Fibroblast of lung (primary cell): ENCODE measurements at places on chromosomes 1 and 21. TPM values are rescaled to one million over a fixed set of nuclear protein-coding genes. Genes with fewer than 3 reads are reported as not detected.

DNA sequence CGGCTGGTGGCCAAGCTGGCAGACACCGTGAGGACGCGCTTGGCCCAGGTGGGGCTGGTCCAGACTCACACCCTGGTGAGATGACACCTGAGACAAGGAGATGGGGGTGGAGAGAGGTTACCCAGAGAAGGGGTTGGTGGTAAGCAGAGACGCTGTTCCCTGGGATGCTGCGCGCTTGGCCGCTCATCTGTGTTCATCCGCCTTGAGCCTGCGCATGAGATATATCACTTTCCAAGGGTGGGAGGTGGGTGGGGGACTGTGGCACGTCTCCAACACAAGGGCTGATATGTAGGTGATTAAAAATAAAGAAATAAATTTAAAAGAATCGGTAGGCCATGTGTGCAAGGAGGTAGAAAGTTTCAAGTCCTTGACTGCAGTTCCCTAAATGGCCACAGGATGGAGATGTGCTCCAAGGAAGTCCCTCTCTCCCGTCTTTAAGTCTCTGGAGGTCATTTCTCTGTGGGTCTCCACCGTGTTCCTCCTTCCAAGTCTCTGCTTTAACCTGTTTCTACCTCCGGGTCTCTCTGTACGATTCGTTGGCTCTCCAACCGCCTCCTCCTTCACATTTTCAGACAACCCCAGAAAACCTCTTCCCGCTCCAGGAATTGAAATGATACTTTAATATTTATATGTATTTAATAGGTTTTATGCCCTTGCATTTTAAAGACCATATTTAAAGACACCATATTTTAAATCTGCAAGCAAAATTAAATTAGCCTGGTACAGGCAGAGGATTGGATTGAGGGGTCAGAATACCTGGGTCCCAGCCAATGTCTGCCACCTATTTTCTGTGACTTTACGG, 4.5 kb downstream of the TTC24 start:
- DNase-seq: peak; percentile 72
- H3K4me3 ChIP-seq: no peak overlapping the region
- no peak overlapping the region for H3K27ac ChIP-seq
- H3K4me1 ChIP-seq: no peaks in the 10 kb centered on the region
- no peaks in the 10 kb centered on the region for H3K36me3 ChIP-seq

DNA sequence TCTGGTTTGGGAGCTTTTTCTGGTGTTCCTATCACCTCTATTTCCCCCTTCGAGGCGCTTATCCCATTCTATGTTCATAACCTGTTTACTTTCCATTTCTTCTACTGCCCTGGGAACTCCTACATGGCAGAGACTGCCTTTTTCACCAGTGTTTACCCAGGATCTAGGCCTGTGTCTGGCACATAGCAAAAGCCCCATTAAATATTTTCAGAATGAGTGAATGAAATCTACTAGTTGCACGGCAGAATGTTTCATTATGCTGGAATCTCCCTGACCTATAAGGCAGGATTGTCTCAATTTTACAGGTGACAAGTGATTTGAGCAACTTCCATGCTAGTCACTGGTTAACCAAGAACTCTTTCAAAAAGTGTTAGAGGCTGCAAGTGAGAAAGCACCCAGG, 70.1 kb downstream of the PGM1 start:
- H3K4me3 ChIP-seq: no peak overlapping the region
- H3K27me3 ChIP-seq: no peaks in the 10 kb centered on the region
- H3K36me3 ChIP-seq: no peaks in the 10 kb centered on the region
- H3K27ac ChIP-seq: no peak overlapping the region

DNA sequence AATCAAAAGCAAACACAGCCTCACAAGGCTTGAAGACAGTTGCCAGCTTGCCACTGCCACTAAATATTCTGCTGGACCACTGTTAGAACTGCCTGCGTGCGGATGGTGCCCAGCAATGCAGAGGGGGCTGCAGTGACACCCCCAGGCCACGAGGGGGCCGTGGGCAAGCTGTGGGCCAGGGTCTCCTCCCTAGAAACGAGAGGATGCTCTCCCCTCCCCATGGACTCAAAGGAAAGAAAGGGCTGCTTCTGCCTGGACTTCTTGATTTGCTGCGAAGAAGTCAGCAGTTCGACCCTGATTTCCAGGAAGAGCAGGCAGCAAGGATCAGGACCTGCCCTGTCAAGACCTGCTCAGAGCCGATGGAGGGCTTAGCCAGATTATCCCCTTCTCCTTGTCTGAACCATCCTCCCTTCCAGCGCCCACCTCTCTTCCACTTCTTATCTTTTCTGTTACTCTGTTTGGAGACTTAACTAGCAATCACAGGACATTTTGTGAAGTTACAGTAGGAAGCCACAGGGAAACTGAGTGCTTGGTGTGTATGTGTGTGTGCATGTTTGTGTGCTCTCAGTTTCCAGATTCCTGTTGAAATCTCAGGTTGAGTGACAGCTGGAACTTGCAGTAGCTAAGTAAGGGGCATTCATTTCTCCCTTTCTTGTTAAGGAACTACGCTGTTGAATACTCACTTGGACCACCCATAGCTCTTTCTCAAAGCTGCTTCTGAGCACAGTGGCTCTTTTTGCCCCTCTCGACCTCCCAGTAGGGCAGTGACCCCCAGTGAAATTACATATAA, 2.7 kb downstream of the MAN1C1 start:
- peak; percentile 24 for DNase-seq
- H3K4me1 ChIP-seq: no peaks in the 10 kb centered on the region
- H3K4me3 ChIP-seq: no peak overlapping the region
- H3K36me3 ChIP-seq: no peaks in the 10 kb centered on the region

GRCh38 chr1:52668711-52669110, 29.4 kb downstream of the COA7 start:
- H3K4me1 ChIP-seq: peaks cover 4% of the 10 kb centered on the region
- no peaks in the 10 kb centered on the region for H3K36me3 ChIP-seq
- H3K27ac ChIP-seq: no peak overlapping the region
- H3K27me3 ChIP-seq: no peaks in the 10 kb centered on the region

DNA sequence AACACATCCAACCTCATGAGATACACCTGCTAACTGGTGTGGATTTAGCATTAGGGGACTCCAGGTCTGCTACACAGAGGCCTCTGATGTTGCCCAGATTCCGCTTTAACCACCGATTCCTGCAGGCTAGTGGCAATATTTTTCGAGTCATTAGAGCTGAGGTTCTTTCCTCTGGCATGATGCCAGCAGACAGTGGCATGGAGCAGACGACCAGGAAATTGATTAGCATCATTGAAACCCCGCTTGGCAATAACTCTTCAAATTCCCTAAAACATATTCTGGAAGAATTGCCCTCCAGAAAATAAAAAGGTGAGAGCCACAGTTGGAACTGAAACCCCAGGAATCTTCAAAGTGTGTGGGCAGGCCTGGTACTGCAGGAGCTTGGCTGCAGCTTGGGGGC, 28.4 kb upstream of the ETV3 start:
- DNase-seq: no peak
- H3K27me3 ChIP-seq: peaks cover 7% of the 10 kb centered on the region
- H3K4me1 ChIP-seq: no peaks in the 10 kb centered on the region
- H3K27ac ChIP-seq: no peak overlapping the region
- H3K4me3 ChIP-seq: no peak overlapping the region
- no peaks in the 10 kb centered on the region for H3K36me3 ChIP-seq

- no peaks in the 10 kb centered on the region for H3K27me3 ChIP-seq
- H3K27ac ChIP-seq: peak overlapping the region; percentile 72
- H3K36me3 ChIP-seq: no peaks in the 10 kb centered on the region
- peak; percentile 50 for DNase-seq
- peaks cover 2% of the 10 kb centered on the region for H3K4me1 ChIP-seq
Measured at GRCh38 chr21:15063081-15063813, 1.6 kb downstream of the NRIP1 start.

- H3K4me3 ChIP-seq: no peak overlapping the region
- H3K27ac ChIP-seq: no peak overlapping the region
- no peaks in the 10 kb centered on the region for H3K36me3 ChIP-seq
- H3K27me3 ChIP-seq: peaks cover 29% of the 10 kb centered on the region
- no peak for DNase-seq
Measured at GRCh38 chr1:202227053-202227672, 33.6 kb downstream of the LGR6 start.

- H3K36me3 ChIP-seq: no peaks in the 10 kb centered on the region
- DNase-seq: no peak
- no peak overlapping the region for H3K4me3 ChIP-seq
- no peaks in the 10 kb centered on the region for H3K27me3 ChIP-seq
- H3K4me1 ChIP-seq: no peaks in the 10 kb centered on the region
- H3K27ac ChIP-seq: no peak overlapping the region
Measured at GRCh38 chr1:211340622-211341507, 14.2 kb downstream of the TRAF5 start.

DNA sequence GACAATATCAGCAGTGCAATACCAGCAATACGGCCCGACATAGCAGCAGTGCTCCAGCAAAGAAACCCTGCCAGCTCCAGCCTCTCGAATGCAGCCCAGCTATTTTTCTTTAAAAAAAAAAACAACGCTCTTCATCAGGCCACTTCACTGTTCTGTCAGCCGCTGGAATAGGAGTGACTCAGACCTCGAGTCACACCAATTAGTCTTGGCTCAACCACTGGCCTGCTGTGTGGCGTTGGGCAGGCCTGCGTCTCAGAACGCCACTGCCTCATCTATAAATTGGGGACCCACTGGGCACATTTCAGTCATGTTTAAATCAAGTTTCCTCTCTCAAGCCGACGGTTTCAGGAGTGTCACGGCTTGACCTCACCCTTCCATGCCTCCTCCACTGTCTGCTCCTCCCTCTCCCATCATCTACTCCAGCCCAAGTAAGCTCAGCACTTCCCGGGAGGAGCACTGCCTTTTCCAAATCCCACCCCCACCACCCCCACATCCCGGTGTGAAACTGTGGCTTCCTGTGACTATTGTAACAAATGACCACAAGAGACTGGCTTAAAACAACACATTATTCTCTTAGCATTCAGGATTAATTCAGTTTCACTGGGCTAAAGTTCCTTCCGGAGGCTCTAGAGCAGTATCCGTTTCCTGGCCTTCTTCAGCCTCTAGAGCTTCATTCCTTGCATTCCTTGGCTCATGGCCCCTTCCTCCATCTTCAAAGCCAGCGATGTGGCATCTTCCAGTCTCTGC, 71.9 kb upstream of the EFHD2 start:
- no peaks in the 10 kb centered on the region for H3K27me3 ChIP-seq
- peaks cover 16% of the 10 kb centered on the region for H3K4me1 ChIP-seq
- no peak overlapping the region for H3K4me3 ChIP-seq

DNA sequence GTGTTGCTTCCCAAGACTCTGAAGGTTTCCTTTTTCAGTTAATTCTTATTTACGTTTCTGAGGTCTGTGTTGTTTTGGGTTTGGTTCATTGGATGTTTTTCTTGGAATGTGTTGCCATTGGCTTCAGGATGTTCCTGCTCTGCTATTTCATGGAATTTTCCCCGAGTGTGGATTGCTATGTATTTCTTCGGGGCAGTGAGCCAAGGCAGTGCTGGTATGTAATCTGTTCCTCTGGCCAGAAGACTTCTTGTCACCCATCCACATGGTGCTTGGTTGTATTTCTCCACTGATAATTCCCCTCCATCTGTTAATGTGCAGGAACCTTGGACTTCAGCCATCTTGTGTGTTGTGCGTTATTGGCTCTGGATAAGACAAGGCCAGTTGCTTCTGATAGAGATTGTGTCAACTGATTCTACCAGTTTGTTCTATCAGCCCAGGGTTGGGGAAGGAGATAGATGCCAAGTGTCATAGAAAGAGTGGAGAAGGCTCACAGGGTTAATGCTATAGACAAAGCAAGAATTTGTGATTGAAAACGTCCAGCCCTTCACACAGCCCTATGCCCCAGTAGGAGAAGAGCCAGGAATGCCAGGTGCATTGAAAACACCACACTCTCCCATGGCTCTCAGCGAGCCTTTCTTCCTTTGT, 505.2 kb downstream of the PLPP3 start:
- H3K27ac ChIP-seq: no peak overlapping the region
- no peak overlapping the region for H3K4me3 ChIP-seq
- H3K36me3 ChIP-seq: no peaks in the 10 kb centered on the region
- H3K27me3 ChIP-seq: no peaks in the 10 kb centered on the region

The RXRG gene
- under 0.01 and 0.26 TPM in 2 replicates for total RNA-seq

The PALMD gene
- total RNA-seq: 0.51 and 1.5 TPM in 2 replicates
